ENCODE measurements at places on chromosomes 4 and X.

DNA sequence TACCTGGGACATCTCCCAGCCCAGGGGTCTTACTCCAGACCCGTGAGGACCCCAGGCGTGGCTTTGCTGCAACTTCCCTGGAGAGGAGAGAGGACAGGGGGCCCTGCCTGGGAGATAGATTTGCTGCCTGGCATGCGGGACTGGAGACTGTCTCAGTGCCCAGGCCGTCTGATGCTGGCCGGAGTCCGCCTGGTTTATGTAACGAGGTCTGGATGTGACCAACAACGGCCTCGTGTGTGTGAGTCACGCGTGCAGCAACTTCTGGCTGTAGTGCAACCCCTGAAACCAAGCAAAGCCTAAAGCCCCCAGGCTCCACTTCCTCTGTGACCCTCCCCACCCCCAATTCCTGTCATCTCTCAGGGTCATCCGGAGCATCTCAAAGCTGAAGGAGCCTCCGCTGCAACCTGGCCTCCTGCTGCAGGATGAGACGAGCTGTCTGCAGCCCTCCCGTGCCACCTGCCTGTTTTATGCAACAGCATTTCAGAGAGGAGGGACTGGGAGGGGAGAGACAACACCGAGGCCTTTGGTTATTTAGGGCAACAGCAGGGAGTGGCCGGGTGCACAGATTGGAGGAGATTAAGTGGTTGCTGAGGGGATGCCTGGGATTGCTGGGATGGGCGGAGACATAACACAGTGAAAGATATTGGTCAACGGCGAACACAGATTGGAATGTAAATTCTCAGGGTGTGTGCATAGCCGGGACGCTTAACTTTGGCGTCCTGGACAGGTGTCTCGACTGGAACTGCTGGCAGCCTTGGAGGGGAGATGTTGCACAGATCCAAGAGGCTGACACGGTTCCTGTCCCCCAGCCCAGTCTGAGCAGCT is 16.0 kb downstream of the XG start:
- no peak for DNase-seq

GRCh38 chrX:25108481-25108880 is 92.7 kb upstream of the ARX start:
- no peak for DNase-seq

GRCh38 chrX:48520976-48521352 is 644 bp upstream of the EBP start:
- DNase-seq = no peak

- peak; percentile 73 for DNase-seq
Observed at GRCh38 chr4:104494822-104495559, at the start of gene CXXC4. Gene CXXC4 (minus strand): TSS chr4:104494894. CDS start chr4:104491802, 3,092 bp downstream.

- DNase-seq = no peak
Observed at GRCh38 chr4:174117445-174117844, 166.0 kb downstream of the FBXO8 start.

DNA sequence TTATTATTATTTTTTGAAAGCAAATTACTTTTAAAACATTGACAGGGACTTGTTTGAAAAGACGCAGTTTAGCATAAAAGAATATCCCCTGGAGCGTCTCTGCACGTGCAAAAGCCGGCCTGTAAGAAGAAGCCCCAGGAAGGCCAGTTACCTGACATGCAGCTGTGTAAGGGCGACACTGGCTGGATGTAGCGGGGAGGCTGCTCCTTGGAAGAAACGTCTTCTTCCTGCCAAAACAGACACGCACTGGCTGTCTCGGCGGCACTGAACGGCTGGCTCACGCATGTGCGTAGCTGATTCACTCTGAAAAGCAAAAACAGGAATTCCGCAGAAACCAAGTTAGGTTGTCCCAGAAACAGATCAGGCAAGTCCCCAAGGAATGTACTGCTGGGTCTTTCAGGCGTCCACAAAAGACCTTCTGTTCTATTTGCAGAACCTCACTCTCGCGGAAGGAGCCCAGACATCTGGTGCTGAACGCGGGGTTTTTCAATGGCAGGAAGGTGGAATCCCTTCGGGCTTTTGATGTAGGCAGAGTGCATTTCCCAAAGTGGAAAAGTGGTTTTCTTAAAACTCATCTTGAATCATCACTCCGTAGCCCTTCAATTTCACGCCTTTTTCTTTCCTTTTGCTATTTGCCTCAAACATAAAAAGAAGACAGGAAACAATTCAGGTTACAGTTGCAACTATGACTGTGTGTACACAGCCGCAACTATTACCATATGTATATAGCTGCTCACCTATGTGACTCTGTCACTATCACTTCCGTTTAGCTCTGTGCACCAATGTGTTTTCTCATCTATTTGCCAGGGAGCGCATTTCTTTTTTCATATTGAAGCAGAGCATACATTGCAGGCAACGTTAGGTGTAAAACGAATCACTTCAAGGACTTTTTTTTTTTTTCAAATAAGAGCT is 38.1 kb upstream of the ARSH start:
- DNase-seq = peak; percentile 40

DNA sequence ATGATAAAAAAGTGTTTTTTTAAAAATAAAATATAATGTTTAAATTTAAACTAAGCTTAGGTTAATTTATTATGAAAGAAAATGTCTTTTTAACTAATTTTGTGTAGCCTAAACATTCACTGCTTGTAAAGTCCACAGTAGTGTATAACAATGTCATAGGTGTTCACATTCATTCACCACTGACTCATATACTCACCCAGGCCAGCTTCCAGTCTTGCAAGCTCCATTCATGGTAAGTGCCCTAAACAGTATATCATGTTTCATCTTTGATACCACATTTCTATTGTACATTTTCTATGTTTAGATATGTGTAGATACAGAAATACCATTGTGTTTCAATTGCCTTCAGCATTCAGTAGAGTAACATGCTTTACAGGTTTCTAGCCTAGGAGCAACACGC is 530.3 kb downstream of the EPHA5 start:
- no peak for DNase-seq

GRCh38 chr4:178296669-178297068 is 854.4 kb upstream of the AGA start:
- DNase-seq = no peak

DNA sequence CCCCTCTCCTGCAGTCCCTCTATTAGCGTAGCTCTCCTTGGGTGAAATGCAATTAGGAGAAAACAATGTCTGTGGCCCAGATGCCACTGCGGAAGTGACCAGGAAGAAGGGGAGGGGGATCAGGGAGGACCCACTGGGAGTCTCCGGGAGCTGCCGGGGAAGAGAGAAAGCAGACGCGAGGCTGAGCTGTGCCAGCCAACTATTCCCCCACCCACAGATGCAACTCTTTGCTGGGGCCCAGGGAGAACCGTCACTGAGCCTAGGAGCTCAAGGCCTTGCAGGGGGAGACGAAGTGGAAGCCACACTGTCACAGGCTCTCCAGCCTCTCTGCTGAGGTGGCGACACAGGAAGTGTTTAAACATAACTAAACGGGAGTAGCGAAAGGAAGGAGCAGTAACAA is 149.2 kb downstream of the BCOR start:
- no peak for DNase-seq

GRCh38 chr4:99832321-99832720 is 15.7 kb downstream of the DAPP1 start:
- DNase-seq = no peak

- no peak for DNase-seq
Observed at GRCh38 chr4:168433571-168433970, 46.7 kb downstream of the DDX60L start.

- DNase-seq = no peak
Observed at GRCh38 chr4:28267166-28267565, 1406.5 kb downstream of the STIM2 start.

DNA sequence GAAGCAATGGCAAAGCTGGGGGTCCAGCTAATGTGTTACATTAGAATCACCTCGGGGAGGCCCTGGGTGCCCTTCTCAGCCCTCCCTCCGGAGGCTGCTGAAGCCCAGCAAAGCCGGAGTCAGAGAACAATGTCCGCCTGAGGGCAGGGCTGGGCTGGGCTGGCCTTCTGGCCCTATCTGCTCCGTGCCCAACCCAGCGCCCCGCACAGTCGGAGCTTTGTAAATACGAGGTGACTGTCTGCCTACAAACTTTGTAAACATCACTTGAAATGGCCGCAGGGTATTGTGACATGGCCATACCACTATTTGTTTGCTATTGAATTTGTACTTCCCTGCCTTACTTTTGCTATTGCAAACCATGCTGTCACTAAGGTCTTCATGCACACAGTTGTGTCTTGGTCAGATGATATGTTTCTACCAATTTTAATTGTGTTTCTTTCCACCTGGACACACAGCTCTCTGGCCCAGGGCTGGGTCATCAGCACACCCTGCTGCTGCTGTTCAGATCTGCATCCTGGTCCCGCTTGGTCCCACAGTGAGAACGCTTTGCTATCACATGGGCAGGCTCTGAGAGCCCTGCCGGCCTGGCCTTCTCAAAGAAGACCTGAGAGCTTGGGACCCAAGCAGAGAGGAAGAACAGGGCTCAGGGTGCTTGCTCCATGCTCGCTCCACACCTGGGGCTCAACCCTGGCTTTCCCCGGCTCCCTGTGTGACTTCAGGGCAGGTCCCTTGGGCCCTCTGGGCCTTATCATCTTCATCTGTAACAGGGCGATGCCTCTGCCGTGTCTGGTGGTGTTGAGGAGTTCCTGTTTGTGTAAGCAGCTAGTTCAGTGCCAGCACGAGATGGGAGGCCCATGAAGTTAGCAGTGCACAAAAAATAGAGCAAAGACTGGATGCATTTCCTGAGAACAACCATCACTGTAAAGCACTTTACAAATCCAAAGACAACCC is 2.3 kb downstream of the S100P start:
- no peak for DNase-seq

GRCh38 chr4:13455411-13455810 is 28.7 kb downstream of the RAB28 start:
- DNase-seq = no peak

- DNase-seq = no peak
Observed at GRCh38 chrX:133417364-133417763, 2.1 kb upstream of the GPC4 start.

- DNase-seq = no peak
Observed at GRCh38 chrX:110321670-110322069, 3.8 kb upstream of the AMMECR1 start.

DNA sequence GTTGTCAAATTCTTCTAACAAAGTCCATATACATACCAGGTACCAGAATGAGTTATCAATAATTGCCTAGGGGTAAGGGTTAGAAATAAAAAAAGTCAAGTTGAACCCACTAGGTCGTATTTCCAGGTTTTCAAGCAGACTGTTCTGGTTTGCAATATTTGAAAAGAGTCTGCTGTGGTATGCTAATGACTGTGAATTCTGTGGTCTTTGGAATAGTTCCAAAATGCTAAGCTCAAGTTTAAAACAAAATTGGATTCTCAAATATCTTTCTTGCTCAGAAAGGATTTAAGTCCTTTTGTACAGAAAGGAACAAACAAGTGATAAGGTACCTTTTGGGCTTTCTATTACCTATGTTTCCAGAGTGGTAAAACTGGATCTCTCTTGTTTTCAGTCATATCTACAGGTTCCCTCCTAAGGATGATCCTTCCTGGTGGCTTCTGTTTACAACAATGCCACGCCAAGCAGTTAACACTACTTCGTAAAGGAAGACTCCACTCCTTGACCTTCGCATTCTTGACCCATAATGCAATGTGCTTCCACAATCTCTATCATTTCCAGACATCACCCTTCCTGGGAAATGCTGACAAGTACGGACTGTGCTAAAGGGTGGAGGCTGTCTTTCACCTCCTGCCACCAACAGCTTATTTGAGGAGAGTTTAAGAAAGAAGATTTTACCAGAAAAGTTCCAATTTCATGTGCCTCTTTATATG is 531.7 kb upstream of the FTHL17 start:
- DNase-seq = no peak

DNA sequence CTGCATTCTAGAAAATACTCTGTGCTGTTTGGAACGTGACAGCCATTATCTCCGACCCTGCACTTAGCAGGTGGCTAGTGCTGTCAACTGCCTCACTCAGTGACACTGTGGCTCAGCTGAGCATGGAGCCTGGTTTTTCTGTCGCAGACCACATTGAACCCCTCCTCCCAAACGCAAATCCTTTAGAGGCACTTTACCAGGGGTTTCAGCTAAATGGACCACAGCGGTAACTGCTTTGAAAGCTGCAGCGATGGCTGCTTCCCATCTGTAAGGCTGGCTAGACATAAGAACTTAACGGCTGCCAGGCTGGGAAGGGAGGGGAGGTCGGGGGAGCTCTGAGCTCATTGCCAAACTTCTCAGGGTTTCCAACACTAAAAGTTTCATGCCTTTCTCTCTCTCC is 8.1 kb downstream of the SLC34A2 start:
- DNase-seq = peak; percentile 27

GRCh38 chr4:102823897-102824296 is 3.5 kb downstream of the UBE2D3 start:
- DNase-seq = no peak

GRCh38 chrX:3501833-3502535 is 155.5 kb upstream of the MXRA5 start:
- DNase-seq = peak; percentile 62

- DNase-seq = no peak
Observed at GRCh38 chr4:153808175-153808574, 19.3 kb upstream of the SFRP2 start.

DNA sequence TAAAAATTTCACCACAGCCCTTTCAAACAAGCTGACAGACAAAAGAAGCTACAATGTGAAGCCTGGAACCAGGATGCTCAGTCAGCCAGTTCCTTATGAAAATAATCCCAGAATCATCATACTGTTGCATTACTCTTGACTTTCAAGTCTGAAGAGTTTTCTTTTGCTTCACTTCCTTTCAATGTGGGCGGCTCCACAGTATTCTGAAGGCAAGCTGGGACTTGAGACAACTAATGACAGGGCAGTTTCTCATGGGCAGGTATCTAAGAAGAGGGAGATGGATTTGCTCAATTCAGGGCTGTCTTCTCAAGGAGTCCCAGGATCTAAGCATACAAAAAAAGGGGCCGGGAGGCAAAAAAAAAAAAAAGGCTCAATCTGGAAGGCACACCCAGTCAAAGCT is 173.4 kb downstream of the PAPSS1 start:
- no peak for DNase-seq

- DNase-seq = no peak
Observed at GRCh38 chrX:1011691-1012283, 200.7 kb downstream of the CRLF2 start.

- DNase-seq = no peak
Observed at GRCh38 chr4:143616771-143617170, 83.7 kb downstream of the FREM3 start.

GRCh38 chr4:16480011-16480410 is 253.7 kb upstream of the TAPT1 start:
- no peak for DNase-seq

DNA sequence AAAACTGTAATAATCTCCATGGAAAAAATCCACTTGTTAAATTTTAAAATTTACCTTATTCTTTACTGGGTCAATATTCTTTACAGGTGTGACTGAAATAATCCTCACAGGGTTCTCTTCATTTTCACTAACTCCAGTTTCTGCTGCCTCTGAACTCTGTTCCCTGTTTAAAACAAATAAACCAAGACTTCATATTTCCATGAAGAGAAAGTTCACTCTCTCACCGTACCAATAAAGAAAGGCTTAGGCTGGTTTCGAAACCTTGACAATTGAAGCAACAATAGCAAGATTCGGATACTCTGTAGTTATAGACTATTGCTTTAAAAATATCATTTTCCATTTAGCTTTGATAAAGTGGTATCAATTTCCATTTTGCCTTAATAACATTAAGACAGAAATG is 135.8 kb downstream of the PDS5A start:
- DNase-seq = no peak

Measured in muscle of arm (tissue), 14 donors.